ENCODE measurements at places on chromosomes 6 and 20.

DNA sequence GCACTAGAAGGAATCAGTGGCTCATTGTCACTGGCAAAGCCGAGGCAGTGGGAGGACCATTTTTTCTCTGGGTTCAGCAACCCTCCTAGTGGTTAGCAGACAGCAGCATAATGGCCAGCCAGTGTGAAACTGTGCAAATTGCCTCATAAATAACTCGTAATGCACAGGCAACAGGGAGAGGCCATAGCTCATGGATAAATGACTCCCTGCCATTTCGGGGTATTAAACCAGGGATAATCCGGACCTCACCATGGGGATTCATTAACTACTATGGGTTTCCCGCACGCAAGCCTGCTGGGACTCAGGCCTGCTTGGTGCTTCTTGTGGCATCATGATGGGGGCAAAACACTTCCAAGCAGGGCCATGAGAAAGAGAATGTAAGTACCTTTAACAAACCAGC is 158.2 kb upstream of the CHD6 start:
- no peak for DNase-seq

- DNase-seq, result no peak
Observed at GRCh38 chr6:105310371-105310770, 92.5 kb downstream of the PREP start.

GRCh38 chr20:52312132-52312729 is 120.7 kb upstream of the ZFP64 start:
- peak; percentile 60 for DNase-seq

- no peak for DNase-seq
Observed at GRCh38 chr6:149031201-149031858, 284.5 kb downstream of the UST start.

GRCh38 chr6:140032189-140032588 is 657.7 kb upstream of the CITED2 start:
- no peak for DNase-seq

DNA sequence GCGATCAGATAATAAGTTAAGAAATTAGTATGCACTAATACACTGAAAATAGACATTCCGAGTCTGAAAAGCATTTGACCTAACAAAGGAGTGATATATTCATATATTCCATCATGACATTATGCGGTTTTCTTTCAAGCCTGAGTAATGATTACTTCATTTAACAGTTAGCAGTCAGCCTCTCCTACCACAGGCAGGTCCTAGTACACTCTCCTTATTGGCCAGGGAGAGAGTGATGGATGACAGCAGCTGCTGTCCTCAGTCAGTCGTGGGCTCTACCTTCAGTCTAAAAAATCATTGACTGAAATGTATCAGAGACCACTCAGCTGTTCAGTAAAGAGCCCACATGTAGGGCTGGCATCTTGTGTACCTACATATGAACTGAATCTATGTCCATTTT is 33.2 kb upstream of the VGLL2 start:
- no peak for DNase-seq

- DNase-seq, result no peak
Observed at GRCh38 chr6:6942091-6942490, 165.7 kb upstream of the RREB1 start.

- no peak for DNase-seq
Observed at GRCh38 chr20:36096435-36096834, 58.1 kb upstream of the EPB41L1 start.

- DNase-seq, result no peak
Observed at GRCh38 chr20:3177746-3178485, 4.6 kb upstream of the LZTS3 start.

DNA sequence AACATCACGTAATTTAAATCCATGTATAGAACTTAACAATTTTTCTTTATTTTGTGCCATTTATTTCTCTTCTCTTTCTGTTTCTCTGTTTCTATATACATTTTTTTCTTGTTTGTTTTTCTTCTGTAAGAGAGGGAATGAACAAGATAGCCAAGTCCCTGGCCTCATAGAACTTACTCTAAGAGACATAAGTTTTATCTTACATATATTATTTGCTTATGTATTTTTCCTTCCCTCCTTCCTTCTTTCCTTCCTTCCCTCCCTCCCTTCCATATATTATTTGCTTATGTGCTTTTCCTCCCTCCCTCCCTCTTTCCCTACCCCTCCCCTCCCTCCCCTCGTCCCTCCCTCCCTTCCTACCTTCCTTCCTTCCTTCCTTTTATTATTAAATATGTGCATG is 13.0 kb downstream of the DOK5 start:
- no peak for DNase-seq

DNA sequence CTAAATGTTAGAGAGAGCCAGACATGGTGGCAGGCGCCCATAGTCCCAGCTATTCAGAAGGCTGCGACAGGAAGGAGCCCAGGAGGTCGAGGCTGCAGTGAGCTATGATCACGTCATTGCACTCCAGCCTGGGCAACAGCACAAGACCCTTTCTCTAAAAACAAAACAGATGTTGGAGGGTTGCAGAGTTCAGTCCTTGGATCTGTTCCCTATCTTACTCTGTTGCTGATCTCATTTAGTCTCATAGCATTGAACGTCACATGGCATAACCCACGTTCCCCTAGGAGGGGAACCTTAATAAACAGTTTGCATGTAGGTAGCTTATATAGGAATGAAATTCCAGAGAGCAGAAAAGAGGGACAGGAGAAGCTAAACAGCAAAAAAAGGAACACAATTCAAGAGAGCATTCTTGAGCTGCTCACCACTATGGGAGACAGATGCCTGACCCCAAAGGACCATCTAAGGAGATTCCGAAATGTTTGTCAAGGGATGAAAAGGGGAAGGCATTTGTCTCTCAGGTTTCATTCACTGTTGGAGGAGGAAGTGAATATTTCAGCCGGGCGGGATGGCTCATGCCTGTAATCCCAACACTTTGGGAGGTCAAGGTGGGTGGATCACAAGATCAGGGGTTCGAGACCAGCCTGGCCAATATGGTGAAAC is 54.6 kb upstream of the PIM1 start:
- no peak for DNase-seq

- DNase-seq, result peak; percentile 37
Observed at GRCh38 chr6:109024784-109025183, 69.9 kb downstream of the SESN1 start.

GRCh38 chr6:169386411-169387057 is 132.9 kb upstream of the THBS2 start:
- DNase-seq, result no peak

DNA sequence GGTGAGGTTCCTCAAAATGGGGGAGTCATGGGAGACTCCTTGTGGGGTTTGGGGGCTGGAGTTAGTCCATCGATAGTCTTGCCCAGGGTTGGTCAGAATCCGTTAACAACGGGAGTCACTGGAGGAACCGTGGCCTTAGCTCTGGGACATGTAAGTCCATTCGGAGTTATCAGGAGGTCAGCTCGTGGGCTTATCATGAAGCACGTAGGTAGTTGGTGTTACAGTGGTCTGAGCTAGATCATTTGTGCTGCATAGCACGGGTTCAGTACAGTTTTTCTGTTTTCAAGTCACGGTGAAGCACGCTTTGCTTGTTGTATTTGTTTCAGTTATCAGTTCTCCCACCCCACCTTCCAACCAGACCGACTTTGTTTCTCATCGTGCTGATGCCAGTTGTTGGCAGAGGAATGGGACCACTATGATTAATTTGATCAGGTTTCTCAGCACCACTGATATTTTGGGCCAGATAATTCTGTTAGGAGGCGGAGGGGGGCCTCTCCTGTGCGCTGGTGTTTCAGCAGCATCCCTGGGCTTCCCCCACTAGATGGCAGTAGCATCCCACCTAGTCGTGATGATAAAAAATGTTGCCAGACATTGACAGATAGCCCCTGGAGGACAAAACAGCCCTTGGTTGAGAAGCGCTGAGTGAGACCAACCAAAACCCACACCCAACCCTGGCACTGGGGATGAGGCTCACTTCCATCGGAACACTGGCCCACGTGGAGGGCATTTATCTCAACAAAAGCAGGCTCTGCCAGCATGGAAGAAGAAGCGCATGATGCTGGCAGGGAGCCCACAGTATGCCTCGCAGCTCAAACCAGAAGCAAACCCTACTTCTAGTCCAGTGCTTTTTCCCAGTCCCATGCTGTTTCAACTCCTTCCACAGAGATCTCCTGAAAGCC is 2.2 kb upstream of the APMAP start:
- DNase-seq, result peak; percentile 79

- DNase-seq, result no peak
Observed at GRCh38 chr6:32190911-32191677, 1.1 kb upstream of the PBX2 start.

DNA sequence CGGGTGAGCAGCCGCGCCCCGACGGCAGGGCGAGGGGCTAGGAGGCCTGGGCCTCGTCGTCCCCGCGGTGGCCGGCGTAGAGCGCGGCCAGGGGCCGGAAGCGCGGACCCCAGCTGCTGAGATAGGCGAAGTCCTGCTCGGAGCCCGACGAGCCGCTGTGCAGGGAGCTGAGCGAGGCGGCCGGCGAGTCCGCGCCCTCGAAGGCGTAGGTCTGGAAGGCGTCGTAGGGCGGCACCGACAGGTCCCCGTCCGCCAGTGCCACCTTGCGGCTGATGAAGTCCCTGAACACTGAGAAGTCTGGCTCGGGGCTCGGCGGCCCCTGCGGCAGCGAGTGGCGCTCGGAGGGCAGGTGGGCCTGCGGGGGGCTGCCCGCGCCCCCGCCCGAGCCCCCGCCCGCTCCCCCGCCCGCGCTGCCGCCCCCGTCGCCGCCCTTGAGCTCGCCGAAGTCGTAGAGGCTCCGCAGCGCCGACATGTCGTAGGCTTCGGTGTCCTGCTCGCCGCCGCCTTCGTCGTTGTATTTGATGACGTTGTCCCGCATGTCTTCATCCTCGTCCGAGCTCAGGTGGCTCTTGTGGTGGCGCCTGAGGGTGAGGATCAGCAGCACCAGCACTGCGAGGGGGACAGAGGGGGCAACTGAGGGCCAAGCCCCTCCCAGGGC is 56.5 kb downstream of the CD40 start:
- peak; percentile 86 for DNase-seq

- no peak for DNase-seq
Observed at GRCh38 chr6:158769771-158770432, 49.3 kb downstream of the EZR start.

DNA sequence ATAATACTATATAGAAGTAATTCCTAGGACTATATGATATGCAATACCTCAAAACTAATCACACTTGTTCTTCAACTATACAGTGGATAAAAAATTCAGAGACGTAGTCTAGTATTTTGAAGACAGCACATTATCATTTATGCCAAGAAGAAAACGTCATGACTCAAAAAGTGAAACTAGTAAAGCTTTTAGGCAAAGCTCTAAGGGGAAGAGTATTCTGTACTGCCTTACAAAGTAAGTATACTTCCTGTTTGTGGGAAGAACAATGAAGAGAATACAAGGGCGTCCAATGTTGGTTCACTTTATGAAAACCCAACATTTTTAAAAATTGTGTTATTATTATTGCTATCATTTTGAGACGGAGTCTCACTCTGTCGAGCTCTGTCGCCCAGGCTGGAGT is 27.9 kb downstream of the LOC128125822 start:
- no peak for DNase-seq

DNA sequence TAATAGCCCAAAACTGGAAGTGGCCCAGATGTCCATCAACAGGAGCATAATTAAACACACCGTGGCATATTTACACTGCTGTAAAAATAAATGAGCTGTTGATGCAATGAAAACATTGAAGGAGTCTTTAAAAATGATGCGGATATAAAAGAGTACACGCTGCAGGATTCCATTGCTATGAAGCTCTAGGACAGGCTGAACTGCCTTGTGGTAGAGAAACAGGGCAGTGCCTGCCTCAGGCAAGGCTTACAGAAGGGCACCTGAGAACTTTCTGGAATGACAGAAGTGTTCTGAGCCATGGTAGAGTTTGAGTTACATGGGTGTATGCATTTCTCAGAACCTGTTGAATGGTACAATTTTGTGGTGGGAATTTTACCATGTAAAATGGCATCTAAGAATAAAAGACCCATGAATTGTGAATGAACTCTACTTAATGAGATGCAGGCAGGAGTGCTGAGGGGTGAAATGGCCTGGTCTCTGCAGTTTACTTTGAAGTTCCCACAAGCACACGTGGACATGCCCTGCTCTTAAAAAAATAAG is 45.3 kb upstream of the RIN2 start:
- DNase-seq, result no peak

DNA sequence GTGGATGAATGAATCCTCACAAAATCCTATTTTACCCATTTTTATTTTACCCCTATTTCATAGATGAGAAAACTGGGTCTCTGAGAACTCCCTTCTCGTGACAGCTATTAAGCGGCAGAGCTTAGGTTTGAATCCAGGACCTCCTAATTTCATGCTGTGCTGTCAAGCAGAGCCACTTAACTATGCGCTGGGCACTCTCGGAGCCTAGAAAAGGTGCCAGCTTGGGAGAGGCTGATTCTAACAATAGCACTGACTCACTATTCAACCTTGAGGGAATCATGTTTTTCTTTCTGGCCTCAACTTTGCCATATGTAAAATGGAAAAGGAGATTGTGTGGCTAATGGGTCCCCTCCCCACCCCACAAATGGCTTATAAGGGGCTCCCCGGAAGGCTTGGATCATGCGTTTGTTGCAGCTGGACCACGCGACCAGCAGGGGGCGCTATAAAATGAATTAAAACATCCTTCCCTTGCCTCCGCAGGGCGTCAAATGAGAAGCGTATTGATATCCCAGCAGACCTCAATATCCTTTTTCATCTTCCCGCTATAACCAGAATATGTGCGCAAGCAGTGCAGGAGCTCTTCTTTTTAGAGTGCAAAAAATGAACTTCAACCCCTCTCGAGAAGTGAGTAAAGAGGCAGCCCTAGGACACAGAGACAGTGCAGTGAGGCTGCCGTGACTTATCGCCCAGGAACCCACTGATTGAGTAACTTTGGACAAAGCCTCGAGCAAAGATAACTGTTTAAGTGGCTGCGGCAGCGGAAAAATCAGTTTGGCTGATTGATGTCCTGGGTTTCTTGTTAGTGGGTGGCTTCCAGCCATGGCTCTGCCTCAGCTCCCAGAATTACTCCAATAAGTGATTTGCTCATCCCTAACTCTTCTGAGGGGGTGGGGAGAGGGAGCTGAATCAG is 12.8 kb upstream of the PDYN start:
- DNase-seq, result peak; percentile 64

DNA sequence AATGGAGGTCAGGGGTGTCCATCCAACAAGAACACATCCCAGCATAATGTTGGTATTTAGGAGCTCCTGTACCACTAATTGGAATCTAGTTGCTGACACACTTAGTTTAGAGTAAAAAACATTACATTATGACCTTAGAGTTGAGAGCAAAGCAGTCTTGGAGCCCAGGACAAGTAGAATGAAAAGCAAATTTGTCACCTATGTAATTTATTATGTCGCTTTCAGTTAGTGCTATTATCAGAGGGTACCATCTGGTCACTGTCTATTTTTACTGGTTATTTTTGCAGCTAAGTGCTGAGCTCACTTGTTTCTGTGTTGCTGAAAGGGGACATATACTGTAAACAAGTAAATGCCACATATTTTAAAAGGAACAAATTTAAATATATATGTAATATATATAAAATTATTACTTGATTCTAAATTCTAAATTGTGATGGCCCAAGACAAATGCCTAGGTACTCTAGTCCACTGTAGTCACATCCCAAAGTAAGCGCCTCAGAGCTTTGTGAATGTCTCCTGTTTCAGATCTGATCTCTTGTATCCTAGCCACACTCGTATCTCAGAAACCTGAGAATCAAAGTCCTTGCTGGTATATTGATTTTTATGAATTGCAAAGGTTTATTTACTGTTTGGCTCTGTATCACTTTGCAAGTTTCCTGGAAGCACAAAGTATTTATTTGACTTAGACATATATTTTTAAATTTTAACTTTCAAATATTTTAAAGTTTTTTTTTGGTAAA is 148.6 kb upstream of the MAN1A1 start:
- no peak for DNase-seq
